ENCODE measurements at places on chromosomes 6 and 20. TPM values are rescaled to one million over a fixed set of nuclear protein-coding genes. Genes with fewer than 3 reads are reported as not detected.

Gene UST
- total RNA-seq, result 11.8 TPM

Gene PRR18
- 0.59 TPM for total RNA-seq

Gene FAM217A
- not detected for total RNA-seq

Gene TPBG
- total RNA-seq, result 10.8 TPM

Gene CLPSL1
- total RNA-seq, result not detected

Gene CPNE5
- 2.4 TPM for total RNA-seq

Gene ZBP1
- 5.8 TPM for total RNA-seq

Gene RSPO3
- 8.0 TPM for total RNA-seq

Gene SF3B5
- total RNA-seq, result 112 TPM

Gene MGME1
- 11.3 TPM for total RNA-seq

Gene PTCHD4
- 2.3 TPM for total RNA-seq

Gene SLC26A8
- 1.2 TPM for total RNA-seq

Gene MEP1A
- 0.41 TPM for total RNA-seq

Gene CALHM5
- 1.9 TPM for total RNA-seq

Gene PLN
- total RNA-seq, result 7.5 TPM

Gene CFAP61
- 8.6 TPM for total RNA-seq

Gene SLPI
- total RNA-seq, result 1,714 TPM

Gene VNN1
- 10.0 TPM for total RNA-seq

Measured in lower lobe of right lung (tissue), 2 donors.